ENCODE measurements at places on chromosomes 16 and 17.

GRCh38 chr17:75260641-75261335 lies 618 bp downstream of the GGA3 start:
- no peak for DNase-seq

- DNase-seq: no peak
Measured at GRCh38 chr17:8151641-8152111, 528 bp downstream of the PER1 start.

DNA sequence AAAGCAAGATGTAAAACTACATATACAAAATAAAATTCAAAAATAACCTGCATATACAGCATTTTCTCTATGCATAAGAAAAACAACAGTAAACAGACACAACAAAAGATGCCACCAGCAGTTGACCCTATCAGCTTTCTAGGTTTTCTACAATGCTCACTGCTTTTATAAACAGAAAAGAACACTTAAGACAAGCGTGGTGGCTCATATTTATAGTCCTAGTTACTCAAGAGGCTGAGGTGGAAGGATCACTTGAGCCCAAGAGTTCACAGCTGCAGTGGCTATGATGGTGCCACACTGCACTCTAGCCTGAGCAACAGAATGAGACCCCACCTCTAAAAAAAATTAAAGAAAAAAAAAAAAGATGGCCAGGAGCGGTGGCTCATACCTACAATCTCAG lies 46.5 kb upstream of the ATP2A3 start:
- no peak for DNase-seq

DNA sequence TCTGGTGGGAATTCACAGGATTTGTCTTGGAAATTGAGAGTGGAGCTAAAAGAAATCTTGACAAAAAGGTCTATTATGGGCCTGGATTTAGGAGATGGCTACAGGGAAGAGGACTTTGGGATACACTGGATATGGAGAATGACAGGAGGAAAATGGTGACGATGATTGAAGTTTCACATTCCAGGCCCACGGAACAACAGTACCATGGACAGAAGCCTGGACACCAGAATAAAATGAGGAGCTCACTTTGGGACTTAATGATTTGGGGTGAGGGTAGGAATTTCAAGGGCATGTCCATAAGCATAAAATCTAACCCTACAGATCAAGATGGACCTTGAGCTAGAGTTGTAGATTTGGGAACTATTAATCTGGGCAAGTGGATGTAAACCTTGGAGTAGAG lies 47.8 kb upstream of the DNAH9 start:
- no peak for DNase-seq

- no peak for DNase-seq
Measured at GRCh38 chr16:79587897-79588296, 12.6 kb downstream of the MAF start.

DNA sequence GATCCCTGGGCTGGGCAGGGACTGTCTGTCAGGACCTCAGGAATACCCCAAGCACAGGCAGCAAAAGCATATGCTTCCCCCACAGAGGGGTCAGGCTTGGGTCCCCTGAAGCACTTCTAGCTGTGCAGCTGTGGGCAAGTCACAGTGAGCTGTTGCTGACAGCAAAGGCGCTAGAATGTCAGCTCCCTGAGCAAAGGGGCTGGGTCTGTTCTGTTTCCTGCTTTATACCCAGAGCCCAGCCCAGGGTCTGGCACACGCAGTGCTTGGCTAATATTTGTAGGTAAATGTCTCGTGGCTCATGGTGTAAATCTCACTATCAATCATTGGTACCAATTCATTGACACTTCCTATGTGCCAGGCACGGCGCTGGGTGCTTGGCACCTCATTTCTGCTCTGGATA lies 16.6 kb upstream of the MPRIP start:
- no peak for DNase-seq

- no peak for DNase-seq
Measured at GRCh38 chr16:67919622-67920221, 11.9 kb downstream of the CTRL start.

- no peak for DNase-seq
Measured at GRCh38 chr16:51306116-51306515, 155.0 kb upstream of the SALL1 start.

DNA sequence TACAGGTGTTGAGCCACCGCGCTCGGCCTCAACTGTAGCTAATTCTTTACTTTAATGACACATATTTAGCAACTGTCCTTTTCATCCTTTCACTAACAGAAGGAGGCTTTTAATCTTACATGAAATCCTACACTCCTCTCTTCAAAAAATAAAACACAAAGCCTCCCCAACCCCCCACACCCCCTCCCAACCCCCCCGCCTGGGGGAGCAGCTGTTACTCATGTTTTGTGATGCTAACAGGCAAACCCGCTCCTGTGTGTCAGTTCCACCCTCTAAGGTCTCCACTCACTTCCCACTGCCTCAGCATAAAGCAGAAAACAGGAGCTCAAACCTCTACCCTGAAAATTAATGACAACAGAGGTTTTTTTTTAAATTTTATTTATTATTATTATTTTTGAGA lies 55.4 kb upstream of the SLC25A19 start:
- no peak for DNase-seq

GRCh38 chr17:17417718-17418181 lies 59.0 kb upstream of the MED9 start:
- DNase-seq: no peak

DNA sequence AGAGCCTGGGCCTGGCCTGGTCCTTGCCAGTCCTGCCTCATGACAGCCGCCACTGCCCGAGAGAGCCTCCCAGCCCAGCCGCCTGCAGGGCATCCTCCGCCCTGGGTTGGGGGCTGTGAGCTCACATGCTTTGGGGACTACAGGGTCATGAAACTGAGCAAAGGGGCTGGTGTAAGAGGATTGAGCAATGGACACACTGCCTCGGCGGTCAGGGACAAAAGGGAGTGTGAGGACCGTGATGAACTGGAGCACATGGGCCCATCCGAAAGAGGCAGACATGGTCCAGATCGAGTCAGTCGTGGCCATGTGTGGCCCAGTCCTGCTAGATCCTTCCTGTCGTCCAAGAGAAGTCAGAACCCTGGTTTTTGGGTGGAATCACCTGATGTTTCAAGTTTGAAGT lies 52.3 kb downstream of the GSG1L start:
- DNase-seq: no peak

DNA sequence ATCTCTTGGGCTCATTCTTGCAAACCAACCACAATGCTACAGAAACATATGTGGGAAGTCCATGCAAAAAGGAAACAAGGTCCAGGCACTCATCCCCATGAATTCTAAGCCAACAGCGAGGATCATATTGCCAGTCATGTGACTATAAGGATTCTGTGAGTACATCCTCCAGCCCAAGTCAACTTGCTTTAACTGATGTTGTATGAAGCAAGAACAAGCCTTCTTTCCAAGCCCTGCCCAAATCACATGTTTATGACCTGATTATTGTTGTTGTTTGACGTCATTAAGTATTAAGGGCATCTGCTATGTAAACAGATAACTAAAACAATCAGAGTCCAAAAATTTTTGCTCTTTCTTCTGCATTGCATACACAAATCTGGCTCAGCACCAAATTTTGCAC lies 78.2 kb upstream of the MON1B start:
- no peak for DNase-seq

DNA sequence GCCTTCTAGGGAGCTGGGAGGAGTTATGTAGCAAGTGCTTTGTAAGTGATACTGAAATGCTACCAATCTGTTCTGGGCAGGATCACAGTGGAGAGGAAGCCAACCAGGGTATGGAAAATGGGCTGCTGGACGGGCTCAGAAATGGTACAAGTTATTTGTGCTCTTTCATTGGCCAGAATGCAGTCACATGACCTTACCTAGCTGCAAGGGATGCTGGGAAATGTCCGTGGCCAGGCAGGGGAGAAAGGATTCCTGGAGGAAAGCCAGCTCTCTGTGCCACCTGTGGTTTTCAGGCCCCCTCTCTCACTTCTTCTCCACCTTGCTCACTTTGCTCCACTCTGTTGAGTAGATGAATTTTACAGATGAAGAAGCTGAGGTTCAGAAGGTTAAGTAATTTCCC lies 4.8 kb downstream of the EEF2K start:
- DNase-seq: no peak

GRCh38 chr16:89142474-89143195 lies 28.9 kb upstream of the CDH15 start:
- DNase-seq: no peak

- no peak for DNase-seq
Measured at GRCh38 chr17:61551255-61551742, 39.7 kb downstream of the NACA2 start.

DNA sequence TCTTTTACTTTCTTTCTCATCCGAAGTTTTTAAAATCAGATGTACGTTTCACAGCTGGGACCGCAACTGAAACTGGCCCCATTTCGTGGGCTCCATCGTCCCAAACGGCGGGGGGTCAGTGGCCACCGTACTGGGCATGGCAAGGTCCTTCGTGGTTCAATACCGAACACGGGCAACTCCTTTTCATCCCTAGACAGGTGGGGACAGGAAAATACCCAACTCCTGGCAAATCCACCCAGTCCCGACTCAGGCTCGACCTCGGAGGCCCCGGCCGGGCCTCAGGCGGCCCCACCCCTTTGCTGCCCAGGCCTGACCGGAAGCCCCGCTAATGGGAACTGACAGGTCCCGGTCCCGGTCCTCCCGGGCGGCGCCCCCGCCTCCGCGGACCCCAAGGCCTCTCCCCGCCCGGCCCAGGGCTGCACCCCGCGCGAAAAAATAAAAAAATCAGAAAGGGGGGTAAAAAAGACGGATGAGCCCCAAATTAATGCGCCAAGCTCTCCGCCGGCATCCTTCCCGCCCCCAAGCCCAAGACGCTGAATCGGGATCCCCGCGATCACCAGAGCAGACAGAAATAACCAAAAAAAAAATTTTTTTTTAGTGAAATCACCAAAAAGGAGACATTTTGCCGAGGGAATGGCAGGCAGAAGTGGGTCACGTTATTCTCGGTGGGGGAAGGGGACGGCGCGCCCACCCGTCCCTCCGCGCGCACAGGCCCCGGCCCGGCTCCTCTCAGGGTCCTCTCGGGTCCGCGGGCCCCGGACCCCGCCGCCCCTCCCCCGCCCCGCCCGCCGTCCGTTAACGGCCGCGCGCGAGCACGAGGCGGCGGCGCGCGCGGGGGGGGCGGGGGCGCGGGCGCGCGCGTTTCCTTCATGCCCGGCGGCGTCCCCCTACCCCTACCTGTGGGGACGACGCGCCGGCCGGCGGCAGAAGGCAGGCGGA lies 562 bp downstream of the ZC3H7A start:
- DNase-seq: no peak

DNA sequence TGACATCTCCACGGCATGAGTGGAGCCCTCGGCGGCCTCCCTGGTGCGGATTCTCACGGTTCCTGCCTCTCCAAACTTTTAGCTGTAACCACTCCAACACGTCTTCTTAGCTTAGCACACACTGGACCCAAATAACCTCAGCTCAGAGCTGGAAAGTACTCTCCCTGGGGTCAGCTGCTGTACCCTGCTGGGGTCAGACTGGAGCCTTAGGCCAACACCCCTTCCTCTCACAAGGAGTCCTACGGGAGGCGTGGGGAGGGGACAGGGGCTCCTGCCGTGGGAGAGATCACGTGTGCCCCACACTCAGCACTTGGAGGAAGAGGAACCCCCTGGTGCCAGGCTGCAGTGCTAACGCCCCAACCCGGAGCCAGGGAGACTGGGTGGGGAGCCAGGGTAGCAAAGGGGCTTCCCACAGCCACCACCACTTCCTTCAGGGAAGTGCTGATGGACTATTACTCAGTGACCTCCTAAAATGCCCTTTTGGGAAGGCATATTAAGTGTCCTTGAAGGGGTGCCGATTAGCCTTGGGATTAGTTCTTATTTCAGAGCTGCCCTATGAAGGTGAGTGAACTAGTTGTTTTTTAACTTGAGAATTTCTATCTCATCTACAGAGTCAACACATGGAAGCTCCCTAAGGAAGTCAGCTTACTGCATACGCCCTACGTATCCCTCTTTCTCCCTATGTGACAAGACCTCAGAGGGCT lies 124.0 kb downstream of the HIC1 start:
- no peak for DNase-seq

DNA sequence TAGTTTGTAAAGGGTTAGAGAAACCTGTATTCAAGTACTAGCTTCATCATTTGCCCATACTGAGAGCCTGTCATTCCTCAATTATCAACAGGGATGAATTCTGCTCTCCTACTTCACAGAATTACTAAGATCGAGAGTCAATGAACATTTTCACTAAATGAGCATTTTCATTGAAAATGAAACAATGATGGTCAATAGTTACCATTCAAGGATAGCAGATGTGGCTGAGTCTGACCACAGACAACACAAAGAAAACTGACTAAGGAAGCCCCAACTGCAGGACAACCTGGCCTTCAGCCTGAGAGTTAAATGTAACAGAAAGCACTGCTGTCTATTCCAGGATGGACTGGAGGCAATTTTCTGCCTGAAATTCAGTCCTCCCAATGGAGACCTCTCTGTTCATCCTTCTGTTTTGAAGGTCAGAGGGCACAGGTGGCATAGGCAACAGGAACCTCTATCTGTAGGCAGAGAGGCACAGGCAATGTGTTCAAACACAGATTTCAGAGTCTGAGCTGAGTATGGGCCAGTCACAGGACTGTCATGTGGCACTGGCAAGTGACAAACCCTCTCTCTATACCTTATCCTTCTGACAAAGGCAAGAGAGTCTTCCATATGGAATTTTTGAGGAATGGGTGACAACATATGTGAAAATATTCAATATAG lies 19.5 kb downstream of the TRAF4 start:
- no peak for DNase-seq

DNA sequence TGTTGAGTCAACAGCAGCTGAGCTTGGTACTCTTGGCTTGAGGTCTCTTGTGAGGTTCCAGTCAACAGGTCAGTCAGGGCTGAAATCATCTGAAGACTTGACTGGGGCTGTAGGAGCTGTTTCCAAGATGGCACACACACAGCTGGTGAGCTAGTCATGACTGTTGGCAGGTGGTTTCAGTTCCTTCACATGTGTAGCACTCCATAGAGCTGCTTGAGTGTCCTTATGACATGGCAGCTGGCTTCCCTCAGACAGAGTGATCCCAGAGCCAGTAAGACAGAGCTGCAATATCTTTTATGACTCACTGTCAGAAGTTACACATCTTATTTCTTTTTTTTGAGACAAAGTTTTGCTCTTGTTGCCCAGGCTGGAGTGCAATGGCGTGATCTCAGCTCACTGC lies 19.5 kb upstream of the GAS7 start:
- no peak for DNase-seq

- no peak for DNase-seq
Measured at GRCh38 chr16:57289391-57290257, 5.2 kb upstream of the PLLP start.

- DNase-seq: no peak
Measured at GRCh38 chr17:40068584-40068916, 5.8 kb downstream of the THRA start.

DNA sequence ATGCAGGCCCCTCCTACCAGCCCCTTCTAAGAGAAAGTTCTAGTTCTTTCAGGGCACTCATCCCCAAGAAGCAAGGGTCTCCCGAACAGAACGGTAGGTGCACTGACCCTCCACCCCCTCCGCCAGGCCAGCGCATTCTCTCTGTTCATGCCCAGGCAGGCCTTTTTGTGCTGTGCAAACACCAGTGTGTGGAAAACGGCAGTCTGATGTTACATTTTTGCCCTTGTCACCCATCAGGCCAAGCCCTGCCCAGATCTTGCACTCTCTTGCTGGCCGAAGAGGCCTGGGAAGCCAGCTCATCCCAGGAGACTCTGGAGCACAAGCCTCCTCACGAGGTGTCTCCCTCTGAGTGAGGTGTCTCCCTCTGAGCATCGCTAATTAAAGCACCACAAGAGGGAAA lies 16.1 kb upstream of the MTSS2 start:
- no peak for DNase-seq
